Body of pancreas (tissue), 4 donors: ENCODE measurements at places on chromosomes 5 and 9.

GRCh38 chr9:128202648-128203023 lies 543 bp upstream of the DNM1 start:
- no peak for DNase-seq

DNA sequence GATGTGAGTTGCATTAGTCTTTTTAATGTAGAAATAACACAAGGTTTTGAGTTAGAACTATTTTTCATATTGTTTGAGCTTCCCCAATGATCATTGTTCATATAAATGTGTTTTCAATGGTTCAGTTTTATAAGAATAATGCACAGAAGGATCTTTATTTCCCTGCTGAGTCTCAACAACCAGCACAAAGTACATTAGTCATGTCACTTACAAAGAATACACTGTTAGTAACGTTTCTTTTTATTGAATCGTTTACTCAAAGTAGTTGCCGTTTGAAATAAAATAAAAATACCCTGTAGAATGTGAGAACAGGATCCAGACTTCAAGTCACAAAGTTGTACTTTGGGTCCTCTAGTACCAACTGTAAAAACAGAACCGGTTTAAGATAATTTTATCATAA lies 41.5 kb downstream of the ERCC8 start:
- no peak for DNase-seq

DNA sequence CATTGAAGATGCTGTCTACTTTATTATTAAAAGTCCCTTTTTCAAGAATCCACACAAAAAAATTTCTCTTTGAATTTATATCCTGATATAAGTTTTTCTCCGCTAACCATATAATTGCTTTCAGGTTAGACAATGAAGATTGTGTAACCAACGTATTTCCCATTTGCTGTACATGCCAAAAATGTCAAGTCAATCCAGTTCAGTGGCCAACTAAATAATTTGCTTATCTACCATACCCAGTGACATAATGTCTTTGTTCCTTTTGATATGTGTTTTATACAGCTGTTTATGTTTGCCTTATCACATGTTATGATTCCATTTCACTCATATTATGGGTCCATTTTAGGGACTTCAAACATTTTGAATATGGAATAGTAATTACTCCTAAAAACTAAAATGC lies 349.9 kb downstream of the EFNA5 start:
- no peak for DNase-seq

DNA sequence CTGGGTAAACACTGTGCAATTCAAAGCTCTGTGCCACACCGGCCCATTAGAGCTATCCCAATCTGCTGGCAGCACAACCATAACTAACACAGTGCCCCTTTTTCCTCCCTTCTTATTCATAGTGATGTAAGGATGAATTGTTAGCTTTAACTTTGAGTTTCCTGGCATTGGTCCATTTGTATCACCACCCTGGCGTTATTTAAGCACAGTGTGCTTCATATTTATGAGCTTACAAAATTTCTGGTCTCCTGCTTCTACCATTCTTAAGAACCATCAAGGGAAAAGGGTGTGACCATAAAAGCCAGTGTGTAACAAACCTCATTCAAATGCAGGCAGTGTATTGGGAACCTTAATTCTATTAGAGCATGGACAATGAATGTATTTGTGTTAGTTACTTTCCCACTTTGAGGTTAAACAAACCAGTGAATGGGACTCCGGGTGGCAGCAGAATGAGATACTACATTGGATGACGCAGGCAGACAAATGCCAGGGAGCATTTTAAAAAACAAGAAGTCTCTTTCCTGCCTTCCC lies 222.6 kb downstream of the TMEM161B start:
- no peak for DNase-seq

DNA sequence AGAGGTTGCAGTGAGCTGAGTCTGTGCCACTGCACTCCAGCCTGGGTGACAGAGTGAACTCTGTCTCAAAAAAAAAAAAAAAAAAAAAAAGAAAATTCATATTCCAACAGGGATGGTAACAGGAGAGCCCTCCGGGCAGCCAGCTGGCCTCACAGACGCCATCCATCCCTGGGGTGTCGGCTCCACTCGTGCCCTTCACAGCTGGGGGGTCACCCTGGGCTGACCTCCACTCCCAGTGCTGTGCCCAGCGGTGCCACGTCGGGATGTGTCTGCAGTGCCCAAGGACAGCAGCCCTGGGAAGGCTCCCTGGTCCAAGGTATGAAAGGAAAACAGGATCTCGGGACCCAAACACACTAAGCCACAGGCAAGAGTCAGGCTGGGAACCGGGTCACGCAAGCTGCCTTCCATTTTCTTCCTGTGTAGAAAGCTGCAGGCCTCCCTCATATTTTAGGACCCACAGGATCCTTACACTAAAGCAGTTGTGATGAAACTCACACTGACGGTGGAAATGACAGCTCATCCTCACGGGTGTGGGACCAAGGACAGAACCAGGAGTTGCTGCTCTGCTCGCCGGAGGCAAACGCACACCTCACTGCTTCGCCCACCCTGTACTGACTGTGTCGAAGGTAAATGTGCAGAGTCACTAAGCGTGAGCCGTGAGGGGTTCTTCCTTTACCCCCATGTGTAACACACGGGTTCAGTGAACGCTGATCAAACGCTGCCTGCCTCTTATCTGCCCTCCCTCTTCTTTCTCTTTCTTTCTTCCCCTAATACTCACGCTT lies 5.3 kb downstream of the SLC12A7 start:
- no peak for DNase-seq

DNA sequence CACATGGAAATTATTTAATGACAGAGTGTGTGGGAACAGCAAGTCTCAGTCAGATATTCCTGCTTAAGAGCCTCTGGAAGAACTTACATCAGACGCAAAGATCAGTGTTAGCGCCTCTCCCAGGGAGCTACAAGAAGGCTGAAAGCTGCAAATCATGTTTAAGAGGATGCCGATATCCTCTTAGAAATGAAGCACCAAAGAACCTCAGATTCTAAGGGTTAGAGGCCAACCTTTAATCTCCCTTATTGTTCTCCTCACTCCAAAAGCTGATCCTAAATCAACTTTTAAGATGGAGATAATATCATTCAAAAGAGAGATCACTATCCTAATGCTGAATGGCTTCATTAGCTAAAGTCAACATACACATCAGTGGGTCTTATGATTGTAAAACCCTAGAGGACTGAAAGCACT lies 160.6 kb downstream of the NFIB start:
- DNase-seq, result no peak

- no peak for DNase-seq
Measured at GRCh38 chr5:110335361-110336066, 391.0 kb downstream of the TMEM232 start.

GRCh38 chr5:95327211-95327610 lies 42.3 kb upstream of the MCTP1 start:
- no peak for DNase-seq

GRCh38 chr9:36948051-36948450 lies 86.0 kb downstream of the PAX5 start:
- DNase-seq, result no peak

DNA sequence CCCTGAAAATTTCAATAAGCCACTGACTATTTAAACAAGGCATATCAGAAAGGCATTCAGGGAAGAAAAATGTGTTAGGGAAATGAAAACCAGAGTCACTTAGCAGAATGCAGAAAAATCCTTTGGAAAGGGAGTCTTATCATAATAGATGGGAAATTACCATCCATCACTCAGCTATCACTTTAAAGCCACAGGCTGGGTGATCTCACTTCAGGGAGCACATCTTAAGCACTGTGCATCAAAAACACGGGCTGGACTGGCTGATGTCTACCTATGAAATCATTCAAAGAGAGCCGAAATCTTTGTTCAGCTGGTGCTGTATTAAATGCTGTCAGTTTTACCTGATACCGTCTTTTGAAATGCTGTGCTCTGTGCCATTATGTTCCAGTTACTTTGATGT lies 73.5 kb downstream of the C9orf57 start:
- DNase-seq, result no peak

DNA sequence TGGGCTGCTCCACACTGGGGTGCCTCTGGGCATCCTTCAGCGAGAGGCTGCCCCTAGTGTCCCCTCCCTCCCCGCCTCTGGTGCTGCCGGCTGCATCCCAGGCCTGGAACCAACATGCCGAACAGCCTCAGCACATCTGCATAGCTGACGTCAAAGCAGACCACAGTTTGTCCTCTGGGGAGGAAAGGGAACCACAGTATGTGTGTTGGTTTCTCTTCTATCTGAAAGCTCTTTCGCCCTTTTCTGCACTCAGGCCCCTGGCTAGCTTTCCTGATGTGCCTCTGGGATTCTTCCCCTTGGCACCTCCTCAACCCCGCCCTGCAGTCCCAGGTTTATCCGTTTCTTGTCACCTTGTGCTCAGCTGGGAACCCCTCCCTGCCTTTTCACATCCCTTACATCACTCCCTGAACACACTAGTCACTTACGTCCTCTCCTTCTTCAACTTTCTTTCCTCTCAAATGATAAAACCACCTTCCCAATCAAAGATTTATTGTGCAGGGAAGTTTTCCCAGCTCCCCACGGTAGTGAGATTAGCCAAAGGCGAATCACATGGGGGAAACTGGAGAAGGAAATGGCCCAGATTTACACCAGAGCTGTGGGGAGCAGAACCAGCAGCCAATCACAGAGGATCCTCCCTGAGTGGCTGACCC lies 35.5 kb upstream of the B4GALT1 start:
- DNase-seq, result no peak

GRCh38 chr5:16549491-16550206 lies 67.1 kb downstream of the RETREG1 start:
- DNase-seq, result no peak

GRCh38 chr5:135466178-135467050 lies 14.3 kb upstream of the TIFAB start:
- DNase-seq, result peak; percentile 71

- no peak for DNase-seq
Measured at GRCh38 chr9:123309611-123310010, 41.2 kb upstream of the STRBP start.

DNA sequence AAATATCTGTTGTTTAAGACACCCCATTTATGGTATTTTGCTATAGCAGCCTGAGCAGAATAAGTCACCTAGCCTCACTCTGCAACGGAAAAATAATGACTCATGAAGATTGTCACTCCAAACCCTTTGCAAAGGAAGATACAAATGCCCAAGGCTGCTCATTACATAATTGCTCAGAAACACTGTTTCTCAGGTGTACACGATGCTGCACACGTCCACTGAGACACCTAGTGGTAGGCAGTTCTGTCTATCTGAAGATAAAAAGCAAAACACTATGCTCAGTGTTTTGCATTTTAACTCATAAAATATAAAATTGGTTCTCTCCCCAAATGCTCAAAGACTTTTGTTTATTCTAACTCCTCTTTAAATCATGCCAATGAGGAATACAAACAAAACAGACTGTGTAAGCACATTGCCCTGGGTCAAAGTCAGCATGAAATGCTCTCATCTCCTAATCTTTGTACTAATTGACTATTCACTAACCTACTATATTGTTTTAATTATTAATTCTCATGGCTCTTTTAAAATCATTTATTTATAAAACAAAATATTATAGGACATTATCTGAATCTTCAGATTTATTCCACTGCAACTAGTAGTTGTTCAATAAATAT lies 7.7 kb upstream of the TSLP start:
- DNase-seq, result no peak

DNA sequence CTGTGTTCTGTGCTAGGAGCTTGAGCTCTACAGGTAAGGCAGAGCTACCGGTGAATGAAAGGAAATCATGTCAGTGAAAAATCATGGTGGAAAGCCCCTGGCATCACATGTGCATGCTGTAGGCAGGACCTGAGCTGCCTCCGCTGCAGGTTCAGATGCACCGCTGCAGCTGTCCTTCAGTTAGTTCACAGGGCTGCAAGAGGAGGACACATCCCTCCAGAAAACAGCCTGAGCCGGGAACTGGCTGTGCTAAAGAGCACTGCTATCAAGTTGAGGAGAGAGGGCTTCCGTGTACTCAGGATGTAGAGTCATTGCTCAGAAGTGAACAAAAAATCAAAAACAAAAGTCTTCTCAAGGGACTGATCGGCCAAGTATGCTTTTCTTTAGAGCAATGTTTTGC lies 138.6 kb downstream of the ERCC6L2 start:
- no peak for DNase-seq

- no peak for DNase-seq
Measured at GRCh38 chr5:149723374-149723773, 6.7 kb upstream of the PPARGC1B start.

DNA sequence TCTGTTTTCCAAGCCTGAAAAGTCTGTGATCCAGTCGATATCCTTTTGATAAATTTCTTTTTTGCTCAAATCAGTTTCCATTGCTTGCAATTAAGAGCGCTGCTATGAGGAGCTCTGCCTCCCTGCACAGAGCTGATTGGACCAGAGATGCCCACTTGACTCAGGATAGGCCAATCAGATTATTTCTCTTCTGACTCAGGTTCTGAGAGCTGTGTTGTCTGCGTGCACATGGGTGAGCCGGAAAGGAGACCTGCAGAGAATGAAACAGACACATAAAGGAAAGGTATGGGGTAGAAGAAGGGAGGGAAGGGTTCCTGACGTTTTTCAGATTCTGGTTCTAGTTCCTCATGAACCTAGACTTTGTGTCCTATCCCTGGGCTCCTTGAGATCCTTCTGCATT lies 15.8 kb upstream of the FABP6 start:
- DNase-seq, result no peak

GRCh38 chr5:150637245-150638052 lies 3.0 kb upstream of the SYNPO start:
- DNase-seq, result no peak

DNA sequence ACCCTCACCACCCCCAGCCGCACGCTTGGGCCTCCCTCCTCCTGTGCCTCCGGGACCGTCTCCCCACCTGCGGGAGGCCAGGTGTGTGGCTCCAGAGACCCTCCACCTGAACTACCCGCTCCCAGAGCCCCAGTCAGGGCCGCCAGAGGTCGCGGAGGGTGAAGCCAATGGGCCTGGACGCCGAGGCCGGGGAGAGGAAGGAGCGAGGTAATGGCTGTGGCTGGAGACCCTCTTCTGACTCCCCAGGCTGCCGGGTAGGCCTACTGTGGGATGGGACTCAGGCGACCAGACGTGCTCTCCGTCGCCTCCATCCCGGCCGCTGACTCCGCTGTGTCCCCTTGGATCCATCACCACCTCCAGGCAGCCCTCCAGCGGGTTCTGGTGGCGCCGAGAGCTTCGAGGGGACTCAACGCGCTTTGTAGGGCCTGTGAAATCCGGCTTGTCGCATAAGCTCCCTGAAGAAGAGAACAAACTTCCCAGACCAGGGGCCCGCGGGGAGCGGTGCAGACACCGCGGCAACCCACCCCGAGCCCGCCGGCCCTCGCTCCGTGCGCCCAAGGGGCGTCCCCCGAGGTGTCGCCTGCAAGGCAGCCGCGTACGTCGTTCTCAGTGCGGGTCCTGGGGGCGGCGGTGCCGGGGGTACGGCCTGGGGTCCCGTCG lies 12.6 kb downstream of the IRX2 start:
- DNase-seq, result no peak
